Stimulated activated CD4-positive, alpha-beta T cell treated with anti-CD3 and anti-CD28 coated beads, TNF-alpha, amount 100 ng/mL, for 24 hours (primary cell): ENCODE measurements at places on chromosomes 6 and 20.

GRCh38 chr6:74937936-74938335 is 267.9 kb downstream of the COL12A1 start:
- no peak for DNase-seq

DNA sequence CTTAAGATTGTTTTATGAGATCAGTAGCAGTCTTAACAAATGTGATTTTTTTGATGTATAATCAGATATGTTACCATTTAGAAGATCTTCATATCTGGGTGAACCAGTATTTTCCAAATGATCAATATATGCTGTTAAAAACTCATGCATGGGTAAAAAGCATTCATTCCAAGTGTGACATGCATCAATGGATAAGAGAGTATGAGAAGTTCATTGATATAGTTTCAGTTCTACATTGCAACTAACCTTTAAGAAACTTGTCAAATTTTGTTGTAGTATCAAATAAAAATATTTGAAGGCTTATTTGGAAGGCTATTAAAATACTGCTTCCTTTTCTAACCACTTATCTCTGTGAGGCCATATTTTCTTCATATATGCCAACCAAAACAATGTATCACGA is 117.7 kb downstream of the FIG4 start:
- no peak for DNase-seq

DNA sequence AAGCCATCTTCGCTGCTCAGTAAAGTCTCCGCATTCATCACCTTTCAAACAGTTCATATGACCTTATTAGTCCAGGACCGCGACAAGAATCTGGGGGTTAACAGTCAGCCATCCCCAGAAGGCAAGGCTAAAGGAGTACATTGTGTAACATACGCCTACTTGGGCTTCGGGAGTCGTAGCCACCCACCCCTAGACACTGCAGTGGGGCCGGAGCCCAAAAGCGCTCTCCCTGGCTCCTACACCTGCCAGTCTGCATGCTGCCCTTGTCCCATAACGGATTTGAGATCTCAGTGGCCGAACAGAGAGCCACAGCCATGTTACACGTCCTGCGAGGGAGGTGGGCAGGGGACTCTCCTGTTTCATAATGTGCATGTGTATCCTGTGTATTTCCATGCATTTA is 1405.5 kb downstream of the GRIK2 start:
- no peak for DNase-seq

GRCh38 chr6:157552081-157552747 is 171.2 kb downstream of the ZDHHC14 start:
- DNase-seq, result no peak

- no peak for DNase-seq
These were observed 887 bp upstream of the NSFL1C start for GRCh38 chr20:1467355-1468116.

DNA sequence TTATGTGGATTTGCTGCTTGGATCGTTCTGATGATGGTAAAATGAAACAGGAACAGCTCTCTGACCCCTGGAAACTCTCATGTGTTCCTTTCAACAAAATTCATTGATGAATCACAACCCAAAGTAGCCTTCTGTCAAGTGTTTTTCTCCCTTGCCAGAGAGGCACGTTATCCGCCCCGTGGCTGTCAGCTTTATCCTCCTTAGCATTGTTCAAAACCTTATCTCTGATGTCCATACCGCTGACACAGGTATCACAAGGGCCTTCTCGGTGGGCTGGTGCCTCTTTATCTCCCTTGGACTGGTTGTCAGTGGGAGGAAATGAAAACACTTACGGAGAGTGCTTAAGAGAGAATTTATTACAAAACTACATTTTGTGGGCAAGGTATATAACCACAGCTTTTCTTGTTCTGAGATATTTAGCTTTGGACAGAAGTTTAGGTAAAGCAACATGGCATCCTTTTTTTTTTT is 84.9 kb downstream of the TIAM2 start:
- no peak for DNase-seq

GRCh38 chr6:2135401-2135800 is 110.0 kb downstream of the GMDS start:
- no peak for DNase-seq

GRCh38 chr20:49699200-49699992 is 14.3 kb downstream of the B4GALT5 start:
- peak; percentile 39 for DNase-seq

DNA sequence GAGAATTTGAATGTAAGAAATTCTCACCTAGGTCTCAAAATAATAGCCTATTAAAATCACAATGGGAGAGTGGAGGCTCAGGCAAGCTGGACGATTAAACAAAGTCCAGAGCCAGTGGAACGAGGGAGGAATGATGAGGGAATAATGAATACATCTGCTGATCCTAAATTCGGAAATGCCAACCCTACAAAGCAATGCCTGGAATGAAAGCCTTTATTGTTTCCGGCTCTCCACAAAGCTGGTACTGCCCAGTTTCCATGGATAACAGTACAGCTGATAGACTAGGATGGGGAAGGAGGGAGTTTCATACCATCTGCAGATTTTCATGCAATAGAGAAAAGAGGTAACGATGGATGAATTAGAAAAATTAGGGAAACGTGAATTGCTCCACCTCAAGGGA is 356.1 kb downstream of the CBLN4 start:
- DNase-seq, result no peak

DNA sequence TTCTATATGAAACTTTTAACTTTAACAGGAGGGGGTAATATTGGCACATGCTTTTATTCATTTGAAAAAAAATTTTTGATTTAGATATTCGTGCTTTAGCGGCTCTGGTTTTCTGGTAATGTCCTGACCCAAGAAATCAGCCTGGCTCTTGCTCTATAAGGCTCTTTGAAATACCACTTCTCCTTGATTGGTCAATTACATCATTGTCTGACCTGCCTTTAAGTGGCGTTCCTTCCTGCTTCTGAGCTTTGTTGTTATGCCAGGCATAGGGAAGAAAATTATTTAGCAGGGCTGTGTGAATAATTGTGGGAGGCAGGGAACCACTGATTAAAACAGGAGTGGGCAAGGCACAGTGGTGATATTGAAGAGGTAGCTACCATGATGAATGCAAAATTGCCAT is 3.9 kb downstream of the RNF144B start:
- DNase-seq, result no peak

DNA sequence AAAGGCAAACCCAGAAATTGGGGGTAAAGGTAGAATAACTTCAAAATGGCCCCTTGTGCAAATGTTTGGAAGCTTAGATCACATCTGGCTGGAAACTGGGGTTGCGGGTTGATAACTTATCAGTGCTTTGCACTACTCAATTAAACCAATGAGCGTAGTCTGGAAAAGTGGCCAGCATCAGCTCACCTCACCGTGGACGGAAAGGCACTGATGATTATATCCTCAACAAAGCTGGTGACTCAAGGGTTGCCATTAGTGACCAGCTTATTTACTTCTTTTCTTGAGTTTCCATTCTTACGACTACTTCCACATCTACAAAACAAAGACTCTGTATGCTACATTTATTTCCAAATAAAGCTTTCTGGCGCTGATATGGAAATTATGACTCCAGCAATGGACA is 198.5 kb upstream of the HEY2 start:
- no peak for DNase-seq

GRCh38 chr20:37259865-37260264 is 1.7 kb downstream of the GHRH start:
- no peak for DNase-seq

- DNase-seq, result no peak
These were observed 22.0 kb downstream of the FOXP4 start for GRCh38 chr6:41568202-41568584.

DNA sequence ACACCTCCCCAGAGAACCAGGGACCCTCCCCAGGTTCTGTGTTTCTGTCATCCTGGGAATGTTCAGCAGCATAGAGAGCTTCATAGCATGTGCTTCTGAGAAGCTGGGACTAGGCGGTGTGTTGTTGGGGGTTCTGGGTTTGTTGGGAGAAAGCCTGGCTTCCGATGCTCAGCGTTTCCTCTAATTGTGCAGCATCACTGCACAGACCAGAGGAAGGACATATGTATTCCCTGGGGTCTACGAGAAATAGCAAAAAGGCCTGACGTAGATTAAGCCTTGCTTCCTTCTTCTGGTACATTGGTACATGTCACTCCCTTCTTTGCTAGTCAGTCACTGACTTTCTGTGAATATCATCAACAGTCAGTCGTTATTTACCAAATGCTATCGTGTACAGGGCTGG is 96.9 kb upstream of the SGK1 start:
- no peak for DNase-seq

DNA sequence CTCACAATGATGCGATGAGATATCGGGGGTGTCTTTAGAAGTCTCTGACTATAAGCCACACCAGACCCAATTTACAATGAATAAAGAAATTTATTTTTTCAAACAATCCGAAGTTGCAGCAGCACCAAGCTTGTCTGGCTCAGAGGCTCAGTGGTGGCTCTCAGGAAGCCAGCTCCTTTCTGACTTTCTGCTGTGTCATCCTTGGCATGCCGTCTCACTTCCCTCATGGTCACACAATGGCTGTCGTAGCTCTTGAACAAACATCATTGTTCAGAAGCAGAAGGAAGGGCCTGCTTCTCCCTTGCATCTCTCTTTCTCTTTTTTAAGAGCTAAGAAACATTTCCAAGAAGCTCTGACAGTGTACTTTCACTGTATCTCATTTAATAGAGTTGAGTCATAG is 299.0 kb downstream of the DOK5 start:
- no peak for DNase-seq

DNA sequence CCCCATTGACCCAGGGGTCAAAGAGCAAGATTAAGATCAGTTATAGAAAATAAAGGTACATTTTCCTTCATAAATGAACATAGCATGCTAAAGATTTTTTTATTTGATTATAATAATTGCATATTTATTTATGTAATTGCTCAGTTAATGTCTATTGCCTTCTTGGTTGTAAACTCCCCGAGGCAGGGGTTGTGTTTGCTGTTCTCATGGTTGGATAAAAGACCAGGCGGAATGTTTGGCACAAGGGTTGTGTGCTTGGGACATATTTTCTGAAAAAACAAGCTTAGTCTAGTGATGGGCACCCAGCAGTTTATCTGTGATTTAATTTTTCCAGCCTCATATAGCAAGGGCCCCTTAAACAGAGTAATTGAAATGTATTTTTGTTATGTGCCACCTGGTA is 47.5 kb upstream of the ZFP64 start:
- DNase-seq, result no peak

DNA sequence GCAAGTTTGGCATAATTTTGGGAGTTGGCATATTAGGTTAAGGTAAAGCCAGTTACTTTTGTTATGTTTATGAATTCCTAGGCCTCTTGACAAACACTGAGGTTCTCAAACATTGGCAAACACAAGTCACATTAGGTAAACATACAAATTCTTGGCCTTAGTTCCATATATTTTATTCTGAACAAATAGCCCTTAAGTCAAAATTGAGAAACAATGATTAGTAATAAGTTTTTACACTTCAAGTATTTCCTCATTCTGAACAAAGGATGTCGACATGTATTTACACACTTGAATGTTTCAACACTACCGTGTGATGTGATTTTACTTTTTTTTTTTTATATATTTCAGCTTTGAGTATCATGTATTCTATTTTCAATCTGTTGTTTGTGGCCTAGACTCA is 3.8 kb upstream of the ECHDC1 start:
- no peak for DNase-seq

DNA sequence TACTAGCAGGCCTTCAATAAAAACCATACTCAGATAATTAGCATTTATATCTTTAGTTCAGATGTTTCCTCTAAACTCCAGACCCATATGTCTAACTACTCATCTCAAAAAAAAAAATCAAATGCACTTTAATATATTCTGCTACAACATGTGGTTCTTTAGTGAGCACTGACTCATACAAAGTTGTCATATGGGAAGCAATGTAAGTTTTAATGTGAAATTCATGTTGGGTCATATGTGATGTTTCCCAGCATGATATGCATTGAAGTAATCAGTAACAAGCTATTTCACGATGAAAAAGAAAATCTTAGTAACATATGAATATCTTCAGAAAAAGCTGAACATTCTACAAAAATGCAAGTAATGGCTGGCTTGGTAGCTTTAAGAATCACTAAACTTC is 859.7 kb upstream of the ADGRB3 start:
- no peak for DNase-seq

- no peak for DNase-seq
These were observed 112.5 kb downstream of the WDR27 start for GRCh38 chr6:169589293-169589692.

DNA sequence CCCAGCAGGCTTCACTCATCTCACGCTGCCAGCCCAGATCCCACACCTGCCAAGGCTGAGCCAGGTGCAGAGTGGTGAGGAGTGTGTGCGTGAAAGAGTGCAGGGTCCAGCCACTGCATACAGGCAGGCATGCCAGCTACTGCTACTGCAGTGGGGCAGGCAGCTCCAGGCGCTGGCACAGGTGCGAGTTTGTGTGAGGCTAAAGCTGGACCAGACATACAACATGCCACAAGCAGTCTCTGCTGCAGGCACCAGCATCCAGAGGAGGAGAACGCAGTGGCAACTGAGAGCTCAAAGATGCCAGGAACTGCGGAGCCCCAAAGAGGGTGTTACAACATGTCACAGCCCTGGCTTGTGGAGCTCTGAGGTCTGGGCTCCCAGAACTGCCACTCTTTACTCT is 149.8 kb downstream of the EYS start:
- DNase-seq, result no peak

GRCh38 chr6:158457616-158458278 is 102.1 kb upstream of the TMEM181 start:
- no peak for DNase-seq
